ENCODE measurements at places on chromosomes 13 and 19.

DNA sequence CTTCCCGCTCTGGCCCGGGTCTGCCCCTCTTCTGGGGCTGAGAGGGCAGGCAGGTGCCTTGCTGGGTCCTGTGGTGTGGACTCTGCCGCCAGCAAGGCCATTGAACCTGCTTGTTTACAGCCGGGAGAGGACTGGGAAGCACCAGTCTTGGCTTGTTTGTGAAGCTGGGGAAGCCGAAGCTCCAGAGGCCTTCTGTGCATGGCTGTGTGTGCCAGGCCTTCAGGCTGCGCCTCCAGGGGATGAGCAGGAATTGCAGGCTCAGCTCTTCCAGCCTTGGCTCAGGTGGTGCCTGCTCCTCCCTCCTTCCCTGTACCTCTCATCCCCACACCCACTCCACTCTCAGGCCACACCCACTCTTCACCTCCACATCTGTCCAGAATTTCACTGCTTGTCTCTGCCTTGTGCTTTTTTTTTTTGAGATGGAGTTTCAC lies 17.5 kb downstream of the NDUFB7 start:
- no peak for DNase-seq

DNA sequence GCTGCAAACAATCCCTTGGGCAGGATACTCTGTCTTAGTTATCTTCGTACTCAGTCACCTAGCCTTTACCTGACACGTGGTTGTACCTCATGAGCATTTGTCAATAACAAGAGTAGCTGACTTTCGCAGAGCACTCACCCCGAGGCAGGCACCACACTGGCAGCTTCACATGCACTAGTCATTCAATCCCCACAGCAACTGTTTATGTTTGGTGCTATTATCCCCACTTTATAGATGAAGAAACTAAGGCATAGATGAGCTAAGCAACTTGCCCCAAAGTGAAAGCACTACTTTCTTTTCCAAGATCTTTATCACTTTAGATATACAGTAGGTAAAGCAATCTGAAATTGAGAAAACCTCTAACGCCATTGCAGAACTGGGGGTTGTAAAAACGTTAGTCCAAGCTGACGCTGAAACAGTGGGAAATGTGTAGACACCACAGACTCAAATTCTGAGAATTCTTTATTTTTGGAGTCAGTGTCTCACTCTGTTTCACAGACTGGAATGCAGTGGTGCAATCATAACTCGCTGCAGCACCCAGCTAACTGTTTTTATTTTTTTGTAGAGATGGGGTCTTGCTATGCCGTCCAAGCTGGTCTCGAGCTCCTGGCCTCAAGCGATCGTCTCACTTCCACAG lies 446.0 kb downstream of the FOXO1 start:
- DNase-seq, result peak; percentile 8

DNA sequence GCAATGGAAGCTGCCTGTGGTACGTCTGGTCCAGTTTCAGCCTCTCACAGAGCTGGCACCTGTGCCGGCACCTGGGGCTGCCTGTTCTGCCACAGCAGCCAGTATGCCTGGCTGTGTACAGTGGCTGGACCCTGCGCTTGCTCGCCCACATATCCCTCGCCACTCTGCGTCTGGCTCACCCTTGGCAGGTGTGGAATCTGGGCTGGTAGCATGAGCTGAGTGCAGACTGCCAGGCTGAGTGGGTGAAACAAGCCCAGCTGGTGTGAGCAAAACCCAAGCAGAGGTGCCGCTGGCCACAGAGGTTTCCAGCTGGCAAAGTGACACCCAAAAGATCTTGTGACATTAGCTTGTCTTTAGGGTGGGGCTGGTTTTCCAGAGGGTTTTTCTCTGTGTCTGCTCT lies 80.7 kb downstream of the ING1 start:
- DNase-seq, result no peak

- DNase-seq, result no peak
Observed at GRCh38 chr13:70324519-70324918, 216.3 kb upstream of the KLHL1 start.

GRCh38 chr13:55948175-55948574 lies 1192.5 kb upstream of the PRR20A start:
- DNase-seq, result no peak

DNA sequence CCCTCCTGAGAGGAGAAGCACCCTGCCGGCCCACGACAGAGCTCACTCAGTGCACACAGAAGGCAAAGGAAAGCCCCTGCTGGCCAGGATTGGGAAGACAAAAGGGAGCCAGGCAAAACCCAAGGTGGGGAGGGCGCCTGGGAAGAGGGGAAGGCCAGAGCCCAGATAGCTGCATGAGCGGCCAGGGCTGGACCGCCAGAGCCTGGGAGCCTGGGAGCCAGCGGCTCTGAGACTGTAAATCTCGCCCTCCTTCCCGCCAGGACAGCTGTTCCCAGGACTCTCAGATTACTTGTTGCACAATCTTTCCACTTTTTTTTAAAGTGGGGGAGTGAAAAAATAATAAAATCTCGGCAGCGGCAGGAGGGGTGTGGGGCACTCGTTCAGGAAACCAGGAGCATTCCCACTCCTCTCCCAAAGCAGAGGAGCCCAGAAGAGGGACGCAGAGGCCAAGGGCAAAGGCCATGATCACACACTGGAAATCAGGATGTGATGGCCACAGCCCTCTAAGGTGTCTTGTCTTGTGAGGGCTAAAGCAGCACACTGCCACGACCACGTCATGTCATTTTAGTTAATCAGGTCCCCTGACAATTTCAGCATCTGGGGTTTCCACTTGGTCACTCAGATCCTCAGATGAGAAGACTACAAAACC lies 19.6 kb upstream of the EPHX3 start:
- no peak for DNase-seq

GRCh38 chr19:7766535-7766934 lies 3.5 kb downstream of the CLEC4M start:
- DNase-seq, result no peak

- DNase-seq, result peak; percentile 74
Observed at GRCh38 chr19:48745208-48745995, 1.3 kb downstream of the IZUMO1 start.

GRCh38 chr19:10286803-10287737 lies at the start of gene ICAM4:
Gene ICAM4 (plus strand): TSS chr19:10286955. CDS start chr19:10287013, 58 bp downstream.
- peak; percentile 39 for DNase-seq

GRCh38 chr13:60152114-60152513 lies 11.6 kb downstream of the DIAPH3 start:
- DNase-seq, result no peak

GRCh38 chr13:32538143-32538620 lies 413 bp downstream of the N4BP2L2 start:
- no peak for DNase-seq

GRCh38 chr19:49741210-49741844 lies 21.8 kb downstream of the TSKS start:
- DNase-seq, result no peak

DNA sequence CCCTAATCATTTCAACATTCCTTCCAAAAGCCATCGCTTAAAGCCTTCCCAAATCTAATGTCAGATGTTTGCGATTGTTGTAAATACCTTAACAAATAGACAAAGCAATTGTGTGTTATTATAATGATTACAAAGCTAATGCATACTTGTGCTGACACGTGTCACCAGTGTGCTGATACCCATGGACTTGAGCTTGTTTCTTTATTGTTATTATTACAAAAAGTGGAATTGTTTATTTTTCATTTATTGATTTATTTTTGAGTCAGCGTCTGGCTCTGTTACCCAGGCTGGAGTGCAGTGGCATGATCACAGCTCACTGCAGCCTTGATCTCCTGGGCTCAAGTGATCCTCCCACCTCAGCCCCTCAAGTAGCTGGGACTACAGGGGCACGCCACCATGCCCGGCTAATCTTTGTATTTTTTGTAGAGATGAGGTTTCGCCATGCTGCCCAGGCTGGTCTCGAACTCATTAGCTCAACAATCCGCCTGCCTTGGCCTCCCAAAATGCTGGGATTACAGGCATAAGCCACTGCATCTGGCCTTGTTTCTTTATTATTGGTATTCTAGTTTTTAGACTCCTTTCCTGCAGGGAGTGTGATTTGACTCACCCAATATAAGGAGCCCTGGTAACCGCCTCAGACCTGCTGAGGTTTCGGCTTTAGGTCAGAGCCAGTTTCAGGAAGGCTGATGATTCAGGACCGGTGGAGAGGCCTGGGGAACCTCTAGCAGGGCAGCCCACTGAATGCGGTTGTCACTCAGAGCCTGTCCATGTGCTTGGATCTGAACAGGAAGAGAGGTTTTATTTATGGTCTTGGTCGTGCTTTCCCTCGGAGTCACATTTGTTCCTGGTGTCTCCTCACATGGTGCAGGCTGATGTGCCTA lies 2.1 kb upstream of the FBXO17 start:
- no peak for DNase-seq

DNA sequence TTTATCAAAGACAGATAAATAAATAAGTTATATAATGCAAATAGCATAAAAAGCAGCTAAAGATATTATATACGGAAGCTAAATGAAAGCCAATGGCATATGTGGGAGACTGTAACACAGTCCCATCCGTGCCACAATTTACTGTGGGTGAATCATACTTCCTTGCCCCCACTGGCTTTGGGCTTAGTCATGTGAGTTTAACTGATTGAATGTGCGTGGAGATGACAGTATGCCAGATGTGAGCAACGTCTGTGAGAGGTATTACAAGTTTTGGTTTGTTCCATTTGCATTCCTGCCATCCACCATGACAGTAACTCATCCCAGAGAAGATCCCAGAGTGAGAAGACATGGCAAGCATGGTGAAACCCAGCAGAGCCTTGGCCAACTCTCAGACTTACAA lies 340.0 kb downstream of the SUCLA2 start:
- DNase-seq, result no peak

GRCh38 chr13:91375116-91375729 lies 23.2 kb upstream of the GPC5 start:
- DNase-seq, result peak; percentile 26

DNA sequence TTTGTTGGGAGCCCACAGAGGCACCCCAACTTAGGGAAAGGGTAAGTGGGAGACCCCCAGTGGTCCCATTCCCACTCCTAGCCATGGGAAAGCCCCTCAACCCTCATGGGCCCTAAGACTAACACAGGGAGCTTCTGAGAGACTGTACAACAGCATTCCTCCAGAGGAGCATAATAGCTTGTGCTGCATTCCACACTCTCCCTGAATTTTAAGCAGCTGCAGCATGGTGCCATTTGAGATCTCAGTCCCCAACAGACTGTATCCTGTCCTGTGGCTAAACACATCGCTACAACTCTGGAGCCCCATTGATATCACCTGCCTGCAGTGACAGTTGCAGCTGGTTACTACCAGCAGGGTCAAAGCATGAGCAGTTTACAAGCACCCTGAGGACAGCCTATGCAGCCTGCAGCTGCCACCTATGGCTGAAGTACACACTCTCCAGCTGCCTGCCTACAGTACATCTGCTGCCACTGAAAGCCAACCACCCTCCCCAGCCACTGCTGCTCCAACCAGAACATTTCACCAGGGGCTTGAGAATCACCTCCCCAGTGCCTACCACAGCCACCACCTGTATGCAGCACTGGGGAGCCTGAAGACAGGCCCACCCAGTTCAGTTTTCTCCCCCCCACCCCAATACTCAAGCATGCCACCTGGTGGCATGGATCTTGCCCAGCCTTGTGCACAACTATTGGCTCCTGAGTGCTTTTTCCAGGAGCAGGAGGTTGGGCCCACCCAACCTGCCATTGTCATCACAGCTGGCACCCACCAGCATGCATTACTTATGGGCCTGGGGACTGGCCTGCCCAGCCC lies 557.3 kb downstream of the GPC5 start:
- DNase-seq, result no peak
